ENCODE measurements at places on chromosomes 5 and 9. TPM values are rescaled to one million over a fixed set of nuclear protein-coding genes. Genes with fewer than 3 reads are reported as not detected.

- no peak overlapping the region for H3K4me3 ChIP-seq
- H3K36me3 ChIP-seq = no peaks in the 10 kb centered on the region
- no peak for DNase-seq
- peaks cover 2% of the 10 kb centered on the region for H3K27me3 ChIP-seq
These were observed 6.2 kb upstream of the TNFSF8 start for GRCh38 chr9:114936581-114936980.

DNA sequence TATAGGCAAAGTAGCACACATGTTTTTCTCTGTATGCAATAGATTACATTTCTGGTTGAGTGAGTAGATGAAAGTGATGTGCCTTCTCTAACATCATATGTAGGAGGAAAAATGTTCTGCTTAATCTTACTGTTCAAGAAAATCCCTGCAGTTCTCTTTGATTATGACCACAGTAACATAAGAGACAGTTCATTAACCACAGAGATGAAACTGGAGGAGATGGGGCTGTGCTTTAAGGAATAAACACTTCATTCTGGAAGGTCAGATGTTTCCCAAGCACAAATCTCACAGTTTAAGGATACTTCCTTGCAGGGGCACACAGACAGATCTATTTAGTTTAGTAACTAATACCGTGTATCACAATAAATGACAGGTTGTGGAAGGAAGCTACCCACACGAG lies 150.2 kb downstream of the SEMA5A start:
- no peaks in the 10 kb centered on the region for H3K4me1 ChIP-seq
- no peaks in the 10 kb centered on the region for H3K36me3 ChIP-seq
- no peak overlapping the region for H3K4me3 ChIP-seq

DNA sequence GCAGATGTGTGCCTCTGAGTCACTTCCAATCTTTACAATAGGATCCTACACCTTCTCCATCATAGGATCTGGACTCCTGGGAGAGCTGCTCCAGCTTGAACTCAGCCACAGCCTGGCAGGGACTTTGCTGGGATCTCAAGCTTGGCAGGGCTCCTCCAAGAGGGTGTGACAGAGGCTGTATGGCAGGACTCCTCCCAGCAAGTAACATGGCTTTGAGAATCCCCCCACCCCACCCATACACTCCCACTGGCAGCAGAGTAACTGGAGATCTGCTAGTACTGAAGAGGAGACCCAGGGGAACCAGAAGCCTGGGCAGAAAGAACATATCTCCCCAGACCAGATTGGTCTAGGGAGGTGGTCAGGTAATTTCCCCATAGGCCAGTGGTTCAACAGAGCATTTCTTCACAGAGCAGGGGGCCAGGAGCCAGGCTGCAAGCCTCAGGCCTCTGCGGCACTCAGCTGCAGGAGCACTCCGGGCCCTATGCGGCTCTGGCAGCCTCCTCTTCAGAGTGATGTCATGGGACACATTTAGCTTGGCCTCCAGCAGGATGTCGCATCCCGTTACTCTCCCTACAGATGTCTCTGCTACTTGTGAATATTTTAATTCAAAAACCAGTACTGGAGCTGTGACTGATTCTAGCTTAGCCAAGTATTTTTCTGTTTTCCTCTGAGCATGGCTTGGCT lies 1.7 kb upstream of the ACSL6 start:
- no peak overlapping the region for H3K4me3 ChIP-seq
- no peak for DNase-seq
- peaks cover 15% of the 10 kb centered on the region for H3K4me1 ChIP-seq
- H3K27me3 ChIP-seq = peaks cover 38% of the 10 kb centered on the region

The PDE6A gene
- 1.1 TPM for total RNA-seq

The KIF12 gene
- total RNA-seq = 2.8 TPM

DNA sequence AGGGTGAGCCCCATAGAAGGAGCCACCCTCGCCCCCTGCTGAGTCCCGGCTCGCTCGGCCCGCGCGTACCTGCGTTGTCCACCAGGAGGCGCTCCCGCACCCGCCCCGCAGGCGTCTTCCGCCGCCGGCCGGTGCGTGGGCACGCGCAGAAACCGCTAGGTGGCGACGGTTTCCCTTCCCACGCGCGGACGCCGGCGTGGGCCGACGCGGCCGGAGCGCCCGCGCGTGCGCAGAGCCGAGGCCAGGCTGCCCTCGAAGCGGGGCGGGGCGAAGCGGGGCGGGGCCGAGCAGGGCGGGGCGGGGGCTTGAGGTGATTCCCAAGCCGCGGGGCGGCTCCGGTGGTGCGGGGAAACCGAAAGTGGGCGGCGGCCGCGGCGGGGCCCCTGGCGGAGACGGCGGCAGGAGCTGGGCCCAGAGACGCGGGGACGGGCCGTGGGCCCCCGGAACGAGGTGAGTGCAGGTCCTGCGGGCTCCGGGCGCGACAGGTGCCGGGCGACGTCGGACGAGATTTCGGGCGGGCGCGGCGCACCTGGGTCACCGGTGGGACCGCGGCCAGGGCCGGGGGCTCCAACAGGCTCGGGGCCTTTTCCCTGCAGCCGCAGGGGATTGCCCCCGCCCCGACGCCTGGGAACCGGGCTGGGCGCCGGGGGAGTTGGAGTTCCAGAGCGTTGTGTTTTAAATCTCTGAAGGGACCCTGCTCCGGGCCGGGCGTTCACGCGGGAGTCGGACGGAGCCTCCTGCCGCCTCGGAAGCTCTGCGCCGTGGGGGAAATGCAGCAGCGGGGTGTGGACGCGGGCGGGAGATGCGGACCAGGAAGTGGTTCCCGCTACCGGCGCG lies at the start of gene TDRD7:
TDRD7 (plus strand) TSS at position 308 of the 837 bp plus-strand sequence. CDS start 16,370 bp downstream, outside the sequence.
- no peaks in the 10 kb centered on the region for H3K36me3 ChIP-seq
- H3K4me1 ChIP-seq = peaks cover 18% of the 10 kb centered on the region
- H3K27me3 ChIP-seq = no peaks in the 10 kb centered on the region

The PCDHB2 gene
- total RNA-seq = 5.4 TPM

DNA sequence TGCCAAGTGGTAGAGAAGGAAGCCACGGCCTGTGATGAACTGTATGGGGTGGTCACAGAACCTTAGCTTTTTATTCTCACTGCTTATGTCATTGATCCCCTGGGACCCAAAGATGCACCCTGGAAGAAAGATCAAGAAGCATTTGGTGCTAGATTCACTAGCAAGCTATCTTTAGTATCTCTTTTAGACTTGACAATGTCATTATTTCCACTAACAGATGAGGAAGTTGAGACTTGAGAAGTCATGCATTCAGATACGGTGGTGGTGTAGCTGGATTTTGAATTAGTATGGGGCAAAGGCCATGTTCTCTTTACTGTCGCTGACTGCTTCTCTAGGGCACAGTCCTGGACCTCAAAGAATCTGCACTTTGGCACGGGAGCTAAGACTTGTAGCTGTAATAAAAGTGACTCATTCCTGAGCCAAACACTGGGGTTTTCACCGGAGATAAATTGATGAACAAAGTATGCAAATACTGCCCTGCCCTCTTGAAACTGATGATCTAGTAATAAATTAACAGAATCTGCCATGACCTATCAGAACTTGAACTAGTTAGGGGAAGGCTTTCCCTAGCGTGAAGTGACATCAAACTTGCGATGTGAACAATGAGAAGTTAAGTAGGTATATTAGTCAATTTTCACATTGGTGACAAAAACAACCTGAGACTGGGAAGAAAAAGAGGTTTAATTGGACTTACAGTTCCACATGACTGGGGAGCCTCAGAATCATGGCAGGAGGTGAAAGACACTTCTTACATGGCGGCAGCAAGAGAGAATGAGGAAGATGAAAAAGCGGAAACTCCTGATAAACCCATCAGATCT lies 5.4 kb downstream of the GDA start:
- H3K27me3 ChIP-seq = peaks cover 13% of the 10 kb centered on the region
- H3K4me3 ChIP-seq = no peak overlapping the region
- no peaks in the 10 kb centered on the region for H3K36me3 ChIP-seq
- DNase-seq = no peak
- H3K4me1 ChIP-seq = no peaks in the 10 kb centered on the region

The REEP2 gene
- total RNA-seq = 1.7 TPM

The NFX1 gene
- total RNA-seq = 42.0 TPM

GRCh38 chr5:179806250-179807048 lies at the start of gene MGAT4B:
TSS of gene MGAT4B (minus strand) at chr5:179806866. CDS start at chr5:179806583, 283 bp downstream.
- no peaks in the 10 kb centered on the region for H3K27me3 ChIP-seq
- H3K4me3 ChIP-seq = peak within 1 kb of the TSS; percentile 96
- H3K36me3 ChIP-seq = no peaks in the 10 kb centered on the region

DNA sequence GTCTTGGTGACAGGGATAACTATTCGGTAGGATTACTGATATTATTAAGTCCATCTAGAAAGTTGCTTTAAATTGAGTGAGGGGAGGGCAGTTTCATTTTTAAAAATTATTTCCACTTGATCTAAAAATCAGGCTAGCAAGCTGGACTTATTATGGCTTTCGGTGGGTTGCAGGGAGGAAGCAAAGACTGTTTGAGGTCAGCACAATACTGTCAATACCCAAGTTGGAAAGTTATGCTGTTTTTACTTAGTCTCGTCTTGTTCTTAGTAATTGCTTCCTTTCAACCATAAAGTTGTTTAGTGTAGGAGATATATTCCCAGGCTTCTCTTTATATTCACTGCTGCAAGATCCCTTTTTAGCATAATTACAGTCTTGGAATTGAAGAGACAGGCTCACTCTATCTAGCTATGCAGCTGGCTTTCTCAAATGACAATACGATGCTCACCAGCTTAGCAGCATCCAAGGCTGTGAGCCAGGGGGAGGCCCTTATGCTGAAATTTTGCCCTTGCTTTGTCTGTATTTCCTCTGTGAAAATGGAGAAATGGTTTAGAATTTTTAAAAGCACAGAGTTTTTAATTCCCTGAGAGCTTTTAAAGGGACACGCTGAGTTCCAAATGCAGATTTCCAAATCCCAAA lies 68.2 kb upstream of the APC start:
- no peak for DNase-seq
- no peaks in the 10 kb centered on the region for H3K4me1 ChIP-seq
- no peak overlapping the region for H3K4me3 ChIP-seq
- H3K36me3 ChIP-seq = no peaks in the 10 kb centered on the region
- H3K27ac ChIP-seq = no peak overlapping the region

DNA sequence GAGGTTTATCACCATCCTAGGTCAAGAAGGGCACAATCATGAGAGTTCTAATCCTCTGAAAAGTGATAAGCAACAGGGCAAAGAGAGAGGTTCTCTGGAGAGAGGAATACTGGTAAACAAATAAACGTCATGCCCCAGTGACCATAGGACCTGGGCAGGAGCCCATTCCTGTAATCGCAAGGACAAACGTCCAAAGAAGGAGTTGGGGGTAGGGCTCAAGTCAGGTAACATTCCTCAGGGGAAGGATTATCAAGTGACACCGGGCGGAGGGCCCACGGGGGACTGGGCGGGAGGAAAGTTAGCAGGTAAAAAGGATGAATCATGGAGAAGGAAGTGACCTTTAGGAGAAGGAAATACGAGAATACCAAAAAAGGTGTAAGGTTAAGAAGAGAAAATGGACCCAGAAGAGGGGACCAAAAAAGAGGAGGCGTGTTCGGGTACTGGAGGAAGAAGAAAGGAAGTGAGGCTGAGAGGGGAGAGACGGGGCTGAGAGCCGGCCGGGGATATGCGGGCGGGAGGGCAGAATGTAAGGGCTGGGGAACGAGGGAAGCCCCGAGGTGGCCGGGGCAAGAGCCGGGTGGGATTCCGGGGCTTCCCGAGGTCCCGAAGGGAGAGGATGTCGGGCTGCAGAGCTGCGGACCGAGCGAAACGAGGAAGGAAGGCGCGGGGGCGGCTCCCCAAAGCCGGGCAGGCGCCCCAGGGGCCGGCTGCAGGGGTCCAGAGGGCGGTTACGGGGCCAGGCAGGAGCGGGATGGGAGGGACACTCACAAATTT lies 583 bp downstream of the DIAPH1 start:
- peak overlapping the region; percentile 89 for H3K4me3 ChIP-seq
- H3K27me3 ChIP-seq = no peaks in the 10 kb centered on the region
- peaks cover 25% of the 10 kb centered on the region for H3K36me3 ChIP-seq
- no peak for DNase-seq

- H3K36me3 ChIP-seq = no peaks in the 10 kb centered on the region
- H3K27ac ChIP-seq = no peak overlapping the region
- no peaks in the 10 kb centered on the region for H3K27me3 ChIP-seq
- H3K4me3 ChIP-seq = no peak overlapping the region
- H3K4me1 ChIP-seq = no peaks in the 10 kb centered on the region
These were observed 50.6 kb downstream of the DEPDC1B start for GRCh38 chr5:60649288-60649917.

The MARCHF11 gene
- total RNA-seq = not detected

The NMUR2 gene
- not detected for total RNA-seq

DNA sequence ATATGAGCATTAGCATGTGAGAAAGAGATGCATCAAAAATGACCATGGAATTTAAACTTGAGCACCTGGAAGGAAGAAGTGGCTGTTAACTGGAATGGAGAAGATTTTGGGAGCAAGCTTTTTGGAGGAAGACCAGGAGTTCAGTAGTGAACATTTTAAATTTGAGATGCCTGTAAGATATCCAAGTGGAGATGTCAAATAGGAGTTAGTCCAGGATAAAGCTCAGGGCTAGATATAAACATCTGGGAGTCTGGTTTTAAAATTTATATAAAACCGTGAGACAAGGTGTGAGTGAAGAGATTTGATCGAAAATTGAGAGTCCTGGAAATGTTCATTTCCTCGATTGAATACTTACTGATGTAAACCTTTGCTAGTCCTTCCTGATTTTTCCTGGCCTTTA lies 217.5 kb downstream of the ZSWIM6 start:
- H3K4me3 ChIP-seq = no peak overlapping the region
- no peaks in the 10 kb centered on the region for H3K4me1 ChIP-seq
- no peak overlapping the region for H3K27ac ChIP-seq
- DNase-seq = no peak
- H3K27me3 ChIP-seq = no peaks in the 10 kb centered on the region
- peaks cover 8% of the 10 kb centered on the region for H3K36me3 ChIP-seq

The HAUS6 gene
- total RNA-seq = 9.8 TPM

- H3K4me3 ChIP-seq = no peak overlapping the region
- H3K27me3 ChIP-seq = no peaks in the 10 kb centered on the region
- DNase-seq = no peak
- H3K36me3 ChIP-seq = no peaks in the 10 kb centered on the region
- H3K27ac ChIP-seq = no peak overlapping the region
These were observed 25.9 kb upstream of the AP3B1 start for GRCh38 chr5:78320401-78320800.

- no peak overlapping the region for H3K4me3 ChIP-seq
- no peak overlapping the region for H3K27ac ChIP-seq
- H3K36me3 ChIP-seq = no peaks in the 10 kb centered on the region
- H3K4me1 ChIP-seq = no peaks in the 10 kb centered on the region
- no peak for DNase-seq
These were observed 373.3 kb upstream of the SEMA6A start for GRCh38 chr5:116947691-116948528.
